ENCODE measurements at places on chromosomes 6 and 20.

GRCh38 chr6:41634657-41635056 is 3.6 kb upstream of the MDFI start:
- DNase-seq, result no peak

- DNase-seq, result no peak
Observed at GRCh38 chr6:155303361-155303870, 10.9 kb downstream of the TFB1M start.

- no peak for DNase-seq
Observed at GRCh38 chr20:57091748-57092111, 174.7 kb downstream of the BMP7 start.

DNA sequence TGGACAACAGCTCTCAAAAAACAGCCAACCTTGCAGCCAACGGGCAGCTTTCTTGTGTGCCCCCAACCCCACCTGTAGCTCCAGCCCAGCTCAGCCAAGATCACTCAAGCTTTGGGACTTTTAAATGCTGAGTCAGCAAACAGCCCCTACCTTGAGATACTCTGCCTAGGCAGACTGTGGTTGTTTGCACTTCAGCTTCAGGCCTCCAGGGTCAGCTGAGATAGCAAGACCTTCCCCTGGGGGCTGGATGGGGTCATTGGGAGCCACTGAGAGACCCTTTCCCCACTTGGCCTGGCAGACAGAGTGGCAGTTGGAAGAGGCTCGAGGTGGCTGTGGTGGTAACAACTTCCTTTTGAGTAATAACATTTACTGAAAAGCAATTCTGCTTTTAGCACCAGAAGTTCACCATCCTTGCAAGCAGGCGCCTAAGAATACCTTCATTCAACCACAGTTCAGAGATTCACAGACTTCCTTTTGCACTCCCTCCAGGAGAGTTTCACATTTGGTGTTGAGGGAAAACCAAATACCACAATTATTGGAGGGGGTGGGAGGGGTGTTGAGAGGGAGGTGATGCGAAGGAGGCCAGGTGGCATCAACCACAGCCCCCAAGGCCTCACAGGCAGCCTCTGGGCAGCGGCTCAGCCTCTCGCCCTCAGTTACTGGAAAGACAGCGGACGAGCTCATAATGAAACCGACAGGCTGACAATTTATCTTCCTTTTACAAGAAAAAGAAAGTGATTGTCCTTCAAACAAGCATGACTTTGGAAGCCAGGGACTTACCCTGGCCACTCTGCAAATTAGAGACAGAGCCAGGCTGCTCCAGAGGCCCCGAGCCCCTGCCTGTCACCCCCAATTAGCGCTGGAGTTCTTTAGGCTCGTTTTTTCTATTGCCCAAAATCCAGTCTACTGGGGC is 148.1 kb downstream of the CEBPB start:
- DNase-seq, result peak; percentile 78

GRCh38 chr6:88872962-88873361 is 90.5 kb downstream of the RNGTT start:
- DNase-seq, result no peak

- no peak for DNase-seq
Observed at GRCh38 chr6:37624606-37625574, 72.8 kb downstream of the MDGA1 start.

DNA sequence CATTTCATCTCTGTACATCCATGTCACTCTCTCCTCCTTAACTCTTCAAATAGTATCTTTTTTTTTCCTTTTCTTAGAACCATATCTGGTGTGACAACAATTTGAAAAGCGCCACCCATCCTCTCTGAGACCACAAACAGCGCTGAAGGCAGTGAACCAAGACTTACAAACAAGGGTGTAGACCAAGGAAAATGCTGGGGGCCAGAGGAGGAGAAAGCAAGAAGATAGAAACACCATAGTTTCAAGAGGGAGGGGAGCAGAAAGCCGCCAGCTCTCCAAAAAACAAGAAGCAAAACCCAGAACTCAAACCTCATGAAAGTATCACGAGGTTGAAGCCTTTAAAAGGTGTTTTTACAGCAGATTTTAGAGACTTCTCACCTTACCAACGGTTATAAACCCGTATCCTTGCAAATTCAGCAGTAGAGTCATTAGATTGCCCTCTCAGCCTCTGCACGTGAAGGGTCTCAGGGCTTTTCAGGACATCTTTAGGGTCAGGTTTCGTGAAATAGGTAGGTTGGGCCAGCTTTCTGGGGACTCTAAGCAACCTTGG is 13.3 kb upstream of the RIPOR2 start:
- no peak for DNase-seq

DNA sequence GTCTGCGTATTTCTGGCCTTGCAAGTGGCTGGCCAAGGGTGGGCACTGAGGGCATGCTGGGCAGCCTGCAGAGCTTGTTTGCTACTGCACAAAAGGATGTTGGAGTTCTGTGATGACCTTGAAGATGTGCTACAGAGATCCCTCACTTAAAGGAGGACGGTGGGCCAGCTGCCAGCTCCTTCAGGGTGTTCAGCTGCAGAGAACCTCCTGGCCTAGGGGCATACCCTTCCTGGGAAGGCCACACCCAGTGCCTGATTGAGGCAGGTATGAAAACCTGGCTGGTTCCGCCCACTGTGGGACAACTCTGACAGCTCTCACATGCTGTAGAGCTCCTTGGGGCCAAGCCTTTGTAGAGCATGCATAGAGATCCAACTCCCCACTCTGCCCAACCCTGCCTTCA is 3.0 kb upstream of the KCNK17 start:
- DNase-seq, result no peak

DNA sequence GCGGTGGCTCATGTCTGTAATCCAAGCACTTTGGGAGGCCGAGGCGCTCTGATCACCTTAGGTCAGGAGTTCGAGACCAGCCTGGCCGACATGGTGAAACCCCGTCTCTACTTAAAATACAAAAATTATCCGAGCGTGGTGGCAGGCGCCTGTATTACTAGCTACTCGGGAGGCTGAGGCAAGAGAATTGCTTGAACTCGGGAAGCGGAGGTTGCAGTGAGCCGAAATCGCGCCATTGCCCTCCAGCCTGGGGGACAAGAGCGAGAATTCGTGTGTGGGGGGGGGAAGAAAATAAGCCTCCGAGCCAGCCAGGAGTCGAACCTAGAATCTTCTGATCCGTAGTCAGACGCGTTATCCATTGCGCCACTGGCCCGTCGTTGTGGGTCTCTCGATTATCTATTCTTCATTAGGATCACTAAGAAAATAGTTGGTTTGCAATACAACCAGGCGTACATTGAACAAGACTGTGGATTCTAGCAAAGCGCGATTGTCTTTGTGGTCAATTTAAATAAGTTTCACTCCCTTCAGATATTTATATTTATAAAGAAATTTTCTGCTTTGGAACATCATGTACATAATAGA is 33.9 kb upstream of the PRSS16 start:
- DNase-seq, result no peak

DNA sequence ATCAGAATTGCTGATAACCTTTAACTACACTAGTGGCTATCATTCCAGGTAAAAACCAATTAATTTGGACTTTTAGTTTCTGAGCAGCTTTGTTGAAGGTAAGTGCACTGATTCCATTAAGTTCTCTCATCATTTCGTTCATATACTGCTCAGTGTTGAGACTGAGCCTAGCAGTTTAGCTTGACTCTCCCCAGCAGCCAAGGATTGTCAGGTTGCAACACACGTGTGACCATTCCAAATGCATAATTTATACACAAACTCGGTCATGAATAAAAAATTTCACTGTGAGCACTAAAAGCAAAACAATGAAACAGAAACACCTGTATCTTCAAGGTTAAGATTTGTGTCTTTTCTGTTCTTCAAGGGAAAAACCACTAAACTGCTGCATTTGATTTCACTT is 8.9 kb downstream of the FERMT1 start:
- no peak for DNase-seq

DNA sequence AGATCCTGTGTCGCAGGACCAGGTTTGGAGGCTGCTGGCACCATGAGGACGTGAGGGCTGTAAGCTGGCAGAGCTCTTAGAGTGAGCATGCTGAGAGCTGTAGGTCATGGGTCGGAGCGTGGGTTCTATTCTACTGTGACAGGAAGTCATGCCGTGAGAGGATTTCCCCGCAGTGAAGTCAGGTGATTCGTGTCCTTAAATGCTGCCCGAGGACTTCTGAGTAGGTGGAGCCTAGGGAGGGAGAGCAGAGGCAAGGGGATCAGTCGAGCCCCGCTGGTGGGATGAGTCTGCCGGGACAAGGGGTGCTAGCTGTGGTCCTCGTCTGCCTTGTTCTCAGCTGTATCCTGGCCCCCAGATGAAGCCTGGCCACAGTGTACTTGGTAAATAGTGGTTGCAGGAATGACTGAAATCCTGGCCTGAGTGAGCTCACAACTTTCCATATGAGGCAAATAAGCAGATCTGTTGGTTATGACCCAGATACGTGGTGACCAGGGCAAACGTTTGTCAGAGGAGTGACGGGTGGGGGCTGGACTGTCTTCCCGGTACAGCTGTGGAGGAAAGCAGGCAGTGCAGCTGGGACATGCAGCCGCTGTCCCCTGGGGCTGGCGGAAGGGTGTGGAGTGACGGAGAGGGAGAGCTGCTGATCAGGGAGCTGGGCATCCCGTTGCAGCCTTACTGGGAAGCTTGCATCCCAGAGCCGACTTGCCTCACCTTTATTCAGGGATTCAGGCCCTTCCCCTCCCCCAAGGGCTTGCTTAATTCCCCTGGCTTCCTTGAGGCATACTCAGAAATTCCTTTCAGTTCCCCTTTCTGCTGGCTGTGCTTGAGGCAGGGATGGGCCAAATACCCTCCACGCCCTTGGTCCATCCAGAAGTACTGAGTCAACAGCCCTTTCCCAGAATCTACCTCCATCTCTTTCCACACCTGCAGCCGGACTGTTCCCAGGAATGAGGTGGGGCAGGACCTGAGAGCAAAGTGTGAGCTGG is 250.9 kb upstream of the RREB1 start:
- peak; percentile 12 for DNase-seq

DNA sequence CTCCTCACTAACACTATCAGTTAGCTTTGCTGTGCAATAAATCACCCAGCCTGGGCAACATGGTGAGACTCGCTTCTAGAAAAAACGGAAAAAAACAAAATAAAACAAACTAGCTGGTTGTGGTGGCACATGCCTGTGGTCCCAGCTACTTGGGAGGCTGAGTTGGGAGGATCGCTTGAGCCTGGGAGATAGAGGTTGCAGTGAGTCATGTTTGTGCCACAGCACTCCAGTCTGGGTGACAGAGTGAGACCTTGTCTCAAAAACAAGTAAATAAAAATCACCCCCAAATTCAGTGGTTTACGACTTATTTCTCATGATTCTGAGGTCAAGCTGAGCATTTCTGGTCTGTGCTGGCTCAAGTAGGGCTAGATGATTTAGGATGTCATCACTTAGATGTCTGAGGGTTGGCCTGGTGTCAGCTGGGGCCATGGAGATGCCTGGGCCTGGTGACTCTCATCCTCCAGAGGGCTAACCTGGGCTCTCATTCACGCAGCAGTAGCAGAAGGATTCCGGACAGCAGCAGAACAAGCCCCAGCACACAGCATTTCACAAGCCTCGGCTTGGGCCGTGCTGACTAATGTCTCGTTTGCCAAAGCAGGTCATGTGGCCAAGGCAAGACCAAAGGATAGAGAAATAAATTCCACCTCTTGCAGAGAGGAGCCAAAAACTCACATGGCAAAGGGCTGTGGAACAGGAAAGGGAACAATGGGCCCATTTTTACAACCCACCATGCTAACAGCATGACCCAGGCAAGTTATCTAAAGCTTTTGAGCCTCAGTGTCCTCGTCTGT is 32.5 kb downstream of the MGME1 start:
- no peak for DNase-seq

- no peak for DNase-seq
Observed at GRCh38 chr20:60629206-60629605, 622.9 kb upstream of the CDH4 start.

GRCh38 chr6:162385980-162386379 is 341.6 kb downstream of the PRKN start:
- no peak for DNase-seq

DNA sequence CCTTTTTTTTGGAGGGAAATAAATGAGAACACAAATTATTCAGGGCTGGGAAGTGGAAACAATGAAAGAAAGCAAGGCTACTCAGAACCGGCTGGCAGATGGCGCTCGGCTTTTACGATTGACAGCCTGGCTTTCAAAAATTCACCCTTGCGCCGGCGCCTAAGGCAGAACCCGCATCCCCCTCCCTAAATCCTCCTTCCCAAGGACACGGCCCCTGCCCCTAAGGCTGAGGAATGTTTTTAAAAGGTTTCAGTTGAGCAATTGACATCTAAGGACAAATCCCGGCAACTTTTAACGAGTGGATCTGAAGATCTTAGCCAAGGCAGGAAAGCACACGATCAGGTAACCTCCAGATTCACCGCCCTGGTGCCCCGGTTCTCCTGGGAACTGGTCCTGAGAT is 16.3 kb downstream of the GNAS start:
- DNase-seq, result no peak

DNA sequence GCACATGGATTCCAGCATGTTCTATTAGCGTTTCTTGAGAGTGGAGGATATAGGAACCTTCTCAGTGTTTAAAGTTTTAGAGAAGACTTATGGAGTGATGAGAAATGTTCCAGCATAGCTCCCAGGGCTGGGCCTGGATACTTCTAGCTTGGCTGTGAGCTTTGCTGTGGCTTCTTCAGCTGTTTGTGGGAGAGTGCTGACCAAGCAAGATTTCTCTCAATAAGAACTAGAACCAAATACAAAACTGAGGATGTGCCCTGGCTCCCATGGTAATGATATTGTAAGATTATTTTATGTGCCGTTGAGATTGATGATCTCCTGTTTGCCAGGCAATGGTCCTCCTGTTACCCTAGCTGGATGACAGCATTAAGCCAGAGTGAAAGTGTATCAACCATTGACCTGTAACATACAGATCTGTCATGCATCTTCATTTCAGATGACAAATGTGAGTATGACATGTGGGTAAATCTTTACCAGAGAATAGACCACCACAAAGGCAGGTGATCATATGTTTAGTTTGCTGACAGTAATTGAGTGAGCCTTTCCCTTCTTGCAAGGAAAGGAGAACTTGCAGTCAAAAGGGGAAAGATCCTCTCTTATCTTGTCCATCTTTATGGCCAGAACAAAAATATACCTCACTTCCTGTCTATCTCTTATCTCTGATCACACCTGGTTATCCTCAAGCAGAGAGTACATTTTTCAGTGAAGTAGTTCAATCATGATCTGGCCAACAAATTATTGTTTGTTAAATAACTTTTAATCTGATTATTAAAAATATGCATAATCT is 180.1 kb downstream of the SLC24A3 start:
- DNase-seq, result no peak

GRCh38 chr20:8133310-8133768 is 1.3 kb downstream of the PLCB1 start:
- DNase-seq, result no peak

DNA sequence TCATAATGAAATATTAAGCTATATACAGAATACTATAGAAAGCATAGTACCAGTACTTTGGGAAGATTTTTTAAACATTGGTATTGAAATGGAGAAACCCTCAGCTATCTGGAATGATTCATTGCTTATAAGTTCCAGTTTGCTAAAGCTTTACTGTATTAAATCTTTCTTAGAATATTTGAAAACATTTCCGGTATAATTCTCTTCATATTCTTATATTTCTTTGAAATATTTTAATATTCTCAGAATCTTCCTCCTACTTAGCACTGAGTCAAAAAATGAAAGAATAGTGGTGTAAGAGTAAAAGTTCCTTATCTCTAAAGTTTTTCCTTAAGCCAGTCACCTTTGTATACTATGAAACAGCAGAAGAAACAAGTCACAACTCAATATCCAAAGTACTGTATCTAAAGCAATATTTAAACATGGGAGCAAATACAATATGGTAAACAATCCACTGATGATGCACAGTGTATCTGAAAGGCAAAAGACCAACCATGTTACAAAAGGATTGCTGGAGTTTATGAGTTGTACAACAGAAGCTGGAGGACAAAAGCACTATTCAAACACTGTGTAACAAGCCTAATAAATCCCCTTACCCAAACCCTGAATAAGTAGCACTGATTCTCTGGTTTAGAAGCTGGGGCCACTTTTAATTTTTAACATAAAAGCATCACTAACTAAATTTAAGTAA is 102.1 kb downstream of the PRDM1 start:
- no peak for DNase-seq
